ENCODE measurements at places on chromosomes 4 and X. TPM values are rescaled to one million over a fixed set of nuclear protein-coding genes. Genes with fewer than 3 reads are reported as not detected.

The ESX1 gene
- polyA plus RNA-seq, result not detected

DNA sequence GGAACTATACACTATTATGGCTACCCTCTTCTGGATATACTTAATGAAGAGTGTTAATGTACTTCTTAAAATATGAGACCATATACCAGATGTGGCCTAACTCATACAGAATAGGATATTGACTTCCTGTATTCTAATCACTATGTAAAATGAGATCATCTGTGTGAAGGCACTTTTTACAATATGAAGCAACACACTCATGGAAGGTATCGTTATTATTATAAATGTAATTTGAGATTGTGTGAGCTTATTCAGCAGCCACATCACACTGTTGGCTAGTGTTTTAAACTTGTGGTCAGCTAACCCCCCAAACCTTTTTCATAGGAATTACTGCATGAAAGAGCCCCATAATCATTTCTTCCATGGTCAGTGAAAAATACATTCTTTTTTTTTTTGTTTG, 281.8 kb upstream of the TEX13A start:
- no peaks in the 10 kb centered on the region for H3K27me3 ChIP-seq
- DNase-seq, result no peak
- H3K4me3 ChIP-seq, result no peak overlapping the region
- H3K27ac ChIP-seq, result no peak overlapping the region
- no peaks in the 10 kb centered on the region for H3K36me3 ChIP-seq

The PIR gene
- polyA plus RNA-seq, result 11.4 TPM

GRCh38 chr4:188435381-188435780, 296.1 kb downstream of the TRIML1 start:
- no peak for DNase-seq
- no peak overlapping the region for H3K27ac ChIP-seq

- H3K4me1 ChIP-seq, result no peaks in the 10 kb centered on the region
- no peak overlapping the region for H3K27ac ChIP-seq
- peak; percentile 81 for DNase-seq
- H3K27me3 ChIP-seq, result no peaks in the 10 kb centered on the region
Measured at GRCh38 chrX:134631426-134632346, 26.6 kb downstream of the PLAC1 start.

- DNase-seq, result peak; percentile 83
- H3K36me3 ChIP-seq, result no peaks in the 10 kb centered on the region
- H3K4me3 ChIP-seq, result no peak overlapping the region
- peak overlapping the region; percentile 44 for H3K27ac ChIP-seq
- H3K4me1 ChIP-seq, result no peaks in the 10 kb centered on the region
Measured at GRCh38 chr4:140094438-140095420, 59.3 kb downstream of the MAML3 start.

DNA sequence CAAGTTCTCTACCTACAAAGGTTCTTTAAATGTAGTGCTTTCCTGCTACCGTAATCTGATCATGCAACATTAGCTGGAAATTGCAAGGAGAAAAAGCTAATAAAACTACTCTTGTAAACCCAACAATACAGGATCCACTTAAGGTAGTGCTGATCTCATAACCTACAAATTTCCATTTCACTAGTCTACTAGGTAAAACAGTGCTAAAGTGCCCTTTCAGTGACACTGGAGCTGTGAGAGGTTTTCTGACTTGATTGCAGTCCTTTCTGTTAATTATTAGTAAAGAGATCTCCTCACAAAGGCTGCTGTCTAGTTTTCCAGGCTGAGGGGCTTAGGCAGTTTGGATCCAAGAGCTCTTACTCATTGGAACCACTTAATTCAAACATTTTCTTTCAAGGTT, 1118.7 kb downstream of the SH3BGRL start:
- no peak overlapping the region for H3K4me3 ChIP-seq
- H3K36me3 ChIP-seq, result no peaks in the 10 kb centered on the region
- no peak for DNase-seq
- no peaks in the 10 kb centered on the region for H3K4me1 ChIP-seq
- no peaks in the 10 kb centered on the region for H3K27me3 ChIP-seq

GRCh38 chrX:41789374-41789773, 65.4 kb downstream of the GPR82 start:
- H3K4me1 ChIP-seq, result no peaks in the 10 kb centered on the region
- H3K27ac ChIP-seq, result no peak overlapping the region

DNA sequence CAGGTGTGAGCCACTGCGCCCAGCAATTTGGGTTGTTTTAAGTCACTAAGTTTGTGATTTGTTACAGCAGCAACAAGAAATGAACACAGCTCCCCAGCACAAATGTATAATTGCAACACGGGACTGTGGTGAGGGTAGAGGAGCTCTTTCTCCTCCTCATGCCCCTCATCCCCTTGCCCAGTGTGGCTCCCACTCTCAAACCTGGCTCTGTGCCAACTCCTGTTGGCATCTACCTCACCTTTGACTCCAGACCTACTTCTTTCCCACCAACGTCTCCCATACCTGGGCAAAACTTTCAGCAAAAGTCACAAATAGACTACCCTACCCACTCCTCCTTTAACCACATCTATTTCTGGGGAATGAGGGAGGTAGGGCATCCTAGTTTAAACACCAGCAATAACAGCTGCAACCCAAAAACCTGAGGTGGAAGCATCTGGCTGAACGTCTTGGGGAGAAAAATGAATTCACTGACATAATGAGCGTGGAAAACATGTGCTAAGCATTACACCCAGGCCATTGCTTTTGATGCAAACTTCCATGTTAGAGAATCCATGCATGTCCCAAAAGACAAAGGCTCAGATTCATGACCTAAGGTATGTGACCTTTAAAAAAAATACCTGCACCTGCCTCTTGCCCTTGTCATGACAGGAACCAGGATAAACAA, 19.2 kb downstream of the LNX1 start:
- no peak overlapping the region for H3K4me3 ChIP-seq
- no peaks in the 10 kb centered on the region for H3K27me3 ChIP-seq
- H3K4me1 ChIP-seq, result peaks cover 8% of the 10 kb centered on the region
- no peak overlapping the region for H3K27ac ChIP-seq
- H3K36me3 ChIP-seq, result no peaks in the 10 kb centered on the region
- no peak for DNase-seq

The GPR173 gene
- 0.23 TPM for polyA plus RNA-seq
